ENCODE measurements at places on chromosomes 3 and 15. TPM values are rescaled to one million over a fixed set of nuclear protein-coding genes. Genes with fewer than 3 reads are reported as not detected.

The GUCA1C gene
- total RNA-seq, result 1.3 TPM

The ANKRD63 gene
- not detected for total RNA-seq

The SAMD7 gene
- total RNA-seq, result not detected

The GPR149 gene
- not detected for total RNA-seq

The SATB1 gene
- 14.8 TPM for total RNA-seq

The GOLGA6L6 gene
- total RNA-seq, result not detected

The PPP2R3A gene
- total RNA-seq, result 10.4 TPM

The SPTBN5 gene
- under 0.01 TPM for total RNA-seq

The C3orf49 gene
- not detected for total RNA-seq

The CHRFAM7A gene
- total RNA-seq, result 3.0 TPM

The SPPL2A gene
- 81.9 TPM for total RNA-seq

The CEMIP gene
- 0.51 TPM for total RNA-seq

The CELF6 gene
- 0.13 TPM for total RNA-seq

The INKA1 gene
- 0.76 TPM for total RNA-seq

The KBTBD13 gene
- total RNA-seq, result not detected

The GOLGA8J gene
- total RNA-seq, result not detected

The PCSK6 gene
- total RNA-seq, result 0.13 TPM

The ANKUB1 gene
- not detected for total RNA-seq

The CCR1 gene
- total RNA-seq, result not detected

The IL17RD gene
- 31.3 TPM for total RNA-seq

The SNRPN gene
- 162 TPM for total RNA-seq

The TGM5 gene
- total RNA-seq, result not detected

The IFT57 gene
- 34.2 TPM for total RNA-seq

The ALDH1A2 gene
- total RNA-seq, result 31.2 TPM

All from mesangial cell (primary cell).